ENCODE measurements at places on chromosomes 11 and 22.

DNA sequence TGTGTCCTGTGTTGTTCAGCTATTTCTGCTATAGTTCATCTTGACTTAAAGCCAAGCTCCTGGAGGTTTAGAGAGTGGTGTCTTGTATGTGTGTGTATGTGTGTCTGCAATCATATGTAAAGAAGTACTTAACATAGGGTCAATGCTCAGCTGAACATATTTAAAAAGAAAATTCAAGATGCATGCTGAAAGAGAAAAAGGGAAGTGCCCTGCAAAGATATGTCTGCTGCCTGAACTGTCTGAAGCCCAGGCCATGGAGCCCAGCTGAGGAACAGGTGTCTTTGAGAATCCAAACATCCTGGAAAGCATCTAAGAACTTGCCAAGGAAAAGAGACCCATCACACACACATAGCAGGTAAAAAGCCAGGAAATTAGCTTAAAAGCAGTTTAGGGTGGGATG, 6.6 kb downstream of the TCN1 start:
- no peak for DNase-seq

DNA sequence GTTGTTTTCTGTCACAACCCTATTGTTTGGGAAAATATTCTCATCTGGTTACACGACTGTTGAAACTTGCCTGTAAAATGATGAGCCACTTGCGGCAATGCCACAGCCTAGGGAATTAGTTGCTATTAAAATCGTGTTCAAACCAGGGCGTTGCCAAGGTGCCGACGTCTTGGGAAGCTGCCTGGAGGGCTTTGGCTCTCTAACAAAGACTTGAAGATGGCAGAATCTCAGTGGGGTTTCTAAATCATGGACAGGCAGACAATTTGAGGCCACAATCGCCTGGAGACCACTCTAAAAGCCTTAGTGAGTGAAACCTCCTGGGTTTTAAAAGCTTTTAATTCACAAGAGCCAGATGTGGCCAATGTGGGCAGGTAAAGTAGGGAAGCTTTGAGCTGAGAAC, 117.2 kb upstream of the BMAL1 start:
- DNase-seq, result no peak

GRCh38 chr22:19876941-19877625, 22.4 kb upstream of the GNB1L start:
- DNase-seq, result no peak

GRCh38 chr22:27008454-27008853, 351.1 kb downstream of the MIAT start:
- DNase-seq, result no peak

DNA sequence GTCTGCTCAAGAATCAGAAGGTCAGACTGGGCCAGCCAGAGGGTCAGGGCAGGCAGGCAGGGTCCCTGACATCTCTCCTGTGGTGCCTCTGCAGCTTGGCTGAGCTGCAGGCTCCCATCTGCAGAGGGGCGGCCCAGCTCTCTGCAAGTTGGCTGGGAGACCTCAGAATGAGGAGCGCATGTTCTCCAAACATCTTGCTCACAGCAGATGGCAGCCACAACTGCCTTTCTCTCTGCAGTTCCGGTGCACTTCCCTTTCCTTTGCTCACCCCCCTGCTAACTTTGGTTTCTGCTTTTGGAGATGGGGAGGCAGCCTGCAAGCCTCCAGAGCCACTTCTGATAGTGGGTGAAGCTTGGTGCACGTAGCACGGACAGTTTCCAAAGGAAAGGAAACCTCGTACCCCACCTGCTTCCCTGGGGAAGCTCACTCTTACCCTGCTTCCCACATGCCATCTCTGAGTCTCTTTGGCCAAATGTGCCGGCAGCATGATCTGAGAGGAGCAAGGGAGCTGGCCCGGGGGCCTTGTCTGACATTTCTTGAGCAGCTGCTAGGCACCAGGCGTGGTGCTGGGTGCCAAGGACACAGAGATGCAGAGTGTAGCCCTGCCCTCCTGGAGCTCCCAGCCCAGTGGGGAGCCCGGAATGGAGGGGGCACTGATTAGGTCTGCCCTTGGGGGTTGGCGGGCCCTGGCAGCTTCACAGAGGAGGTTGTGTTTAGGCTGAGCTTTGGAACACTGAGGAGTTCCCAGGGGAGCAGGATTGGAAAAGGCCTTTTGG, 18.2 kb downstream of the DAGLA start:
- no peak for DNase-seq

GRCh38 chr11:11036848-11037732, 179.2 kb upstream of the ZBED5 start:
- no peak for DNase-seq

- no peak for DNase-seq
Measured at GRCh38 chr22:28424427-28425080, 255.1 kb downstream of the TTC28 start.

GRCh38 chr22:48018346-48018745, 1255.9 kb downstream of the TBC1D22A start:
- DNase-seq, result no peak

GRCh38 chr11:131889760-131890581, 519.6 kb downstream of the NTM start:
- DNase-seq, result no peak

GRCh38 chr22:18056161-18056666, 21.6 kb upstream of the PEX26 start:
- DNase-seq, result no peak

DNA sequence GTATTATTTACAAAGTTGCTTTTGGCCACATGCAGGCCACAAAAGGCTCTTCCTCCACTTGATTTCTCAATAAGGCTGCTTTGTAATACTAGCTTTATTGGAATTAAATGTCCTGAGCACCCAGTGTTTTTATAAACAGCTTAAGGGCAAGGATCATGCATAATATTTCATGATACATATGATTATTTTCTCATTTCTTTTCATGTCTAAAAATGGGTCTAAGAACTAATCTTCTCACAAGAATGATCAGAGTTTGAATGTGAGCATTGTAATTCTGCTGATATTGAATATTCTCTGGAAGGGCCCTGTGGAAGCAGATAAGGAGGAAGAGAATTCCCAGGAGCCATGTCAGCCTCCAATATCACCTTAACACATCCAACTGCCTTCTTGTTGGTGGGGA, at the start of gene OR52K2:
TSS of gene OR52K2 (plus strand) at position 301 of the 400 bp plus-strand sequence. CDS start at position 346, 45 bp downstream.
- no peak for DNase-seq

- no peak for DNase-seq
Measured at GRCh38 chr11:119077839-119078238, 6.8 kb upstream of the HMBS start.

DNA sequence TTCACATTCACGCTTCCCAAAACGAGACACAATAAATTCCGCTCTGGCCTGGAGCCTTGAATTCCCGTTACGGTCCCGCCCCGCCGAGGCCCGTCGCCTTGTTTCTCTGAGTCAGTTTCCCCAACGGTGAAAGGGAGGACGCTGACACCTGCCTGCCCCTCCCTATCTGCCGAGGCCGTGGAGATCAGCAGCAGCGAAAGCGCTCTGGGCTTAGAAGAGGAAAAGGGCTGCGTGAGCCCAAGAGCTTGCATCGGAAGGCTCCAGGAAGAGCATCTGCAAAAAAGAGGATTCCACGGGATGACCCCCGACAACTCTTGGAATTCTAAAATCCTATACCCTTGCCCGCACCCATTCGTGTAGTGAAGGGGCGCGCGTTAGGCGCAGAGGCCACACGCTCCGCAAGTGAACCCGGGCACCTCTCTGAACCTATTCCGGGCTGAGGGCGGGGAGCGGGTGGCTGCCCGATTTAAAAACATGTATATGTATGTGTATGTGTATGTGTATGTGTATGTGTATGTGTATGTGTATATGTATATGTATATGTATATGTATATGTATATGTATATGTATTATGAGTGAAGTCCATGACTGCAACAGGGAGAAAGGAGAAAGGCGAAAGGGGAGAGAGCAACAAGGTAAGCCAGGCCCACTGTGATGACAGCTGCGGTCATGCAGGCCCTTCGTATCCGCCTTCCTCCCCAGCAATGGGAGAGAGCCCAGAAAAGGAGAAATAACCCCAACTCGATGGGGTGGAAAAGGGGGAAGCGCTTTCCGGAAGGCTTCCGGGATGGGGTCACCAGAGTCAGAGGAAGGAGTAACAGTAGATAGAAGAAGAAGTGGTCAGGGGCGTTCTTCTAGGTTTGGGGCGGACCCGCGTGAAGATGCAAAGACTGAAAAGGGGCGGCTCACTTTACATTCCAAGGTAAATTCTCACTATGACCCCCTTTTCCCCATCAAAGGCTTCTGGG, 948 bp upstream of the MRTFA start:
- no peak for DNase-seq

DNA sequence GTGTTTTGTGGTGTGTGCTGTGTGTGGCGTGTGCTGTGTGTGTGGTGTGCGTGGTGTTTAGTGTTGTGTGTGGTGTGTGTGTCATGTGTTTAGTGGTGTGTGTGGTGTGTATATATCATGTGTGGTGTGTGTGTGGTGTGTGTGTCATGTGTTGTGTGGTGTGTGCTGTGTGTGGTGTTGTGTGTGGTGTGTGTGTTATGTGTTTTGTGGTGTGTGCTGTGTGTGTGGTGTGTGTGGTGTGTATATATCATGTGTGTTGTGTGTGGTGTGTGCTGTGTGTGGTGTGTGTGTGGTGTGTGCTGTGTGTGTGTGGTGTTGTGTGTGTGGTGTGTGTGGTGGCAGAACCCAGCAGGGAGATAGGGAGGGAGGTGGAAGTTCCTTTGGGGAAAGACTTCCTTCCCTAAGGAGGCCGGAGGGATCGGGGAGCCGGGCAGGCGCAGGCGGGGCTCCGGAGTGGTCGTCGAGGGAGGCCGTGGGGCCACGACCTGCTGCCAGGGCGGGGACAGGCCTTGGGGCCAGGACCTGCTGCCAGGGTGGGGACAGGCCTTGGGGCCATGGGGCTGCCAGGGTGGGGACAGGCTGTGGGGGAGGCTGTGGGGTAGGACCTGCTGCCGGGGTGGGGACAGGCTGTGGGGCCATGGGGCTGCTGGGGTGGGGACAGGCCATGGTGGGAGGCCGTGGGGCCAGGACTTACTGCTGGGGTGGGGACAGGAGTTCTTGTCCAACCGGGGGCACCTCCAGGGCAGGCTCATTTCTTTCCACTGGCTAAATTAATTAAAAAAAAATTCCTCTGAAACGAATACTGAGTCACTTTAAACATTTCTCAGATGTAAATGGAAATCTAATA, 15.2 kb downstream of the PIM3 start:
- no peak for DNase-seq
